ENCODE measurements at places on chromosomes 1 and 21.
A peak's percentile ranks its signal among the peaks of the same experiment; 100 is the strongest.

GRCh38 chr1:38613996-38614395, 245.6 kb downstream of the RRAGC start:
- DNase-seq, result no peak

DNA sequence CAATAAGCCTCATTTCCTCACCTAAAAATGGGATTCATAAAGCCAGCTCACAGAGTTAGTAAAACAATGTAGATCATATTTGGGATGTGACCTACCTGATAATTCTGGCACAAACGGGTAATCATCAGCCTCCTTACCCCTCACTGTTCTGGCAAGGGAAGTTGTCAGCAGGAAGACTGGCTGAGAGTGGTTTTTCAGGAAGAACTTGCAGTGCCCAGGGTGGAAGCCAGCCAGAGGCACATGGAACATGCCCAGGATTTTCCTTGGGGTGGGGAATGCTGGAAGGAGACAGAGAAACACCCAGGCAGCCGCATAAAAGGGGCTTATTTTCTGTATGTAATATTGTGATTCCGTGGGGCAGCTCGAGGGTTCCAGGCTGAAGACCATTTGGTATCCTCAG, 7.7 kb upstream of the SLC5A9 start:
- no peak for DNase-seq

- no peak for DNase-seq
These were observed 72.2 kb downstream of the TDRD5 start for GRCh38 chr1:179663810-179664209.

DNA sequence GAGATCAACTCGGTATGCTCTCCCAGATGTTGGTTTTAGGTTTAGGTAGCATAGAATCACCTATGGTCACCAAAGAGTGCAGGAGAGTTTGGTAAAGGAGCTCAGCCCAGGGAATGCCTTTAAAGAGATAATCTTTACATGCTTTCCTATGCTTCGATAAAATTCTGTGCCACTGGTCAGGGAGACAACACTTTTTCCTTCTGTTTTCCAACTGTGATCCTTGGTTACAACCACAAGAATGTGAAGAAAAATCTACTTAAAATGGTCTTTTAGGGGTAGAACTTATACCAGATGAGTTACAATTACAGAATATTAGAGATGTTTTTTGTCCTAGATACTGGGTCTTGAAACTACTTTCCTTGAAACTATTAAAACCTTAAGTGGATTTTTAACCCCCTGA, 895.6 kb downstream of the TTLL7 start:
- no peak for DNase-seq

DNA sequence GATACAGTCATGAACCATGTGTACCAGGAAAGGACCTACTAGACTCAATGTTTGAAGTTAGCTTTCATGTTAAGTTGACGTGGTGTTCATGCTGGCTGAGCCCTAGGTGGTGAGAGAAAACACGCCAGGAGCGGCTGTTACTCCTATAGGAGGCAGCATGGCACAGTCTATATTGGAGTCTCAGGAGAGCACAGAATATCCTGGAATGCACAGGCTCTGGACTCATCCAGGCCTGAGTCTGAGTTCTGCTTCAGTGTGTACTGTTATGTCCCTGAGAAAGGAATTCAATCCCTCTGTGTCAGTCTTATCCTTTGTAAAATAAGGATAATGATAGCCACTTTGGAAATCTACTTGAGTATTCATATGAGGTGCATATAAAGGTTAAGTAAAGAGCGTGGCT, 41.2 kb downstream of the DPT start:
- DNase-seq, result no peak

GRCh38 chr1:180945151-180945550, 32.5 kb downstream of the KIAA1614 start:
- no peak for DNase-seq

DNA sequence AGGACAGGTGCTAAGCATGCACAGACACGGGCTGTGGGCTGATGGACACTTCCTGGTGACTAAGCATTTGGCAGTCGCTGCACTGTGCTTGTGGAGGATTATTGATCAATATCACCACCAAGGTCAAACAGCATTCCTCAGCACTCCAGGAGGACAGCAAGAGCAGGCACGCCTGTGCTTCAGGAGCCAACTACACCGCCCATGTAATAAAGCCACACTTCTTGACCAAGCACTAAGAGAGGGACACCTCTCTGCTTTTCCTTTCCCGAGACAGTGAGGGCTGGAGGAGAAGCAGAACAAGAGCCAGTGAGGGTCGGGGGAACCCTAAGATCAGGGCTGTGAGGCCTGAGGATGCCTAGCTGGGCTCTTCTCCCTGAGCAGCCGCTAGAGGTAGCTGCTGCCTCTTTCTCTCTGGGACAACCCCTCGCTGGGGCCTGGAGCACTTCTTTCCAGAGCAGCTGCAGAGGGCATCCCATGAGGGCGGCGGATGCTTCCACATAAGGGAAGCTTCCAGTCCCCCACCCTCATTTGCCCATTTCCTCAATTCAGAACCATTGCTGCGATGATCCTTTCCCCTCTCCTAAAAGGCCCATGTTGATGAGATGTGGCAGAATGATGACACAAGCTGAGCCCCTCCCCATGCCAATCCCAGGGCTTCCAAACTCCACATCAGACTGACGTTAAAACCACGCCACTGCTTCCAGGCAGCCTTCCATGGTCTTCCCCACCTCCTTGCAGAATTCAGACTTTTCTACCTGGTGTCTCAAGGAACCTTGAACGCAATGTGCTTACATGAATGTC, 19.1 kb downstream of the RAB7B start:
- DNase-seq, result peak; percentile 71

GRCh38 chr1:235549351-235550139, 45.3 kb upstream of the B3GALNT2 start:
- DNase-seq, result no peak

GRCh38 chr1:53987880-53988279, 30.1 kb downstream of the LDLRAD1 start:
- DNase-seq, result no peak

- DNase-seq, result no peak
These were observed 251.2 kb upstream of the VAMP3 start for GRCh38 chr1:7519861-7520395.

- no peak for DNase-seq
These were observed 15.2 kb downstream of the LRRC38 start for GRCh38 chr1:13498553-13498952.

- no peak for DNase-seq
These were observed 8.6 kb downstream of the SLC2A1 start for GRCh38 chr1:42950116-42950481.

DNA sequence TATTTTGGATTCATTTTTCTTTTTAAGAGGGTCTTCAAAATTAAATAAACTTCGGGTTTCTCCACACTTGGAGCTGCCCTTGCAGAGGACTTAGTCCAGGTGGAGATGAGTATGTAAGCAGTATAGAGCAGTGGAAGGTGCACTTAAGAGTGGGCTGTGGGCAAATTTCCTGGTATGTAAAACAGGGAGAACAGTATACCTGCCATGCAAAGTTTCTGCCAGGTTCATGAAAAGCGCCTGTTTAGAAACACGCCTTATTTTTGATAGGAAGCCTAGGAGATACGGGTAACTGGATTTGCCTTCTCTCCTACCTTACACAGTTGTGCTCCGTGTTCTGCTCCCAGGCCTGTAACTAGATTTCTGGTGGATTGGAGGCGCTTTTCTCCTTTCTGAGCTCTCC, 1.2 kb downstream of the KDM4A start:
- no peak for DNase-seq

DNA sequence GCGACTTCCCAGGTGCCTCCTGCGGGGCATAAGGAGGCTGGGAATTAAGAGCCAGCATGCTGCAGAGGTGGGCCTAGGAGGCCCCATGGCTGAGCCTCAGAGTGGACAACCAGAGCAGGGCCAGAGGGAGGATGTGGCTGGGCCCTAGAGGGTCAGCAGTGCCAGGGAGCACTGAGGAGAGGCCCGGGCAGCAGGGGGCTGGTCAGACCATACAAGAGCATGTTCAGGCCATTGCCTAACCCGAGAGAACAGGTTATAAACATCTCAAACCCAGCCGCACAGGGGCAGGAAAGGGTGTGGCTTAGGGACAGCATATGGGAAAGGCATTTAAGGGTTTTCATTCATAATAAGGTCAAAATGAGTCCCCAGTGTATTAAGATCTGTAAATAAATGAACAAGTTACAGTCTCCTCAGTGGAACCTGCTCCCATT, 51.1 kb downstream of the IER5 start:
- DNase-seq, result no peak

DNA sequence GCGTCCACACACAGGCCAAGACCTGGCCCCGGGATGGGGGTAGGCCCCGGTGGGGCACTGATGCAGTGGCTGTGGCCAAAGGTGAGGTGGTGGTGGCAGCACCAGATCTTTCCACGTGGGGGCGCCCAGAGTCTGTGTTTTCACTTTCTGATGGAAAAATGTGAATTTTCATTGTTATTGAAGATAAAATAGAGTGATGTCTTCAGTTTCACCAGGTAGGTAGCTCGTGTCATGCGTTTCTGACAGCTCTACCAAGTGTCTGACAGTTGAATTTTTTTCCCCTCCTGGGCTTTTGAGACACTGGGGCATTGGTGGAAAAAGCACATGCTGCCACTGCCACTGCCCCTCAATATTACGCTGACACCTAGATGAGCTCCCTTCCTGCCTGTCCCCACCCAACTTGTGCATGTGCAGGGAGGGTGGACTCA, 40.0 kb upstream of the MAGOH start:
- peak; percentile 46 for DNase-seq

- DNase-seq, result no peak
These were observed 81.7 kb downstream of the PCBP3 start for GRCh38 chr21:45724994-45725843.

- DNase-seq, result no peak
These were observed 24.5 kb upstream of the TRIM45 start for GRCh38 chr1:117146072-117146471.

- DNase-seq, result peak; percentile 93
These were observed 132.2 kb downstream of the ADSS2 start for GRCh38 chr1:244319283-244320132.

- DNase-seq, result no peak
These were observed 444.9 kb downstream of the LTN1 start for GRCh38 chr21:28547766-28548165.

GRCh38 chr1:162973381-162973795, 95.8 kb upstream of the RGS4 start:
- no peak for DNase-seq

DNA sequence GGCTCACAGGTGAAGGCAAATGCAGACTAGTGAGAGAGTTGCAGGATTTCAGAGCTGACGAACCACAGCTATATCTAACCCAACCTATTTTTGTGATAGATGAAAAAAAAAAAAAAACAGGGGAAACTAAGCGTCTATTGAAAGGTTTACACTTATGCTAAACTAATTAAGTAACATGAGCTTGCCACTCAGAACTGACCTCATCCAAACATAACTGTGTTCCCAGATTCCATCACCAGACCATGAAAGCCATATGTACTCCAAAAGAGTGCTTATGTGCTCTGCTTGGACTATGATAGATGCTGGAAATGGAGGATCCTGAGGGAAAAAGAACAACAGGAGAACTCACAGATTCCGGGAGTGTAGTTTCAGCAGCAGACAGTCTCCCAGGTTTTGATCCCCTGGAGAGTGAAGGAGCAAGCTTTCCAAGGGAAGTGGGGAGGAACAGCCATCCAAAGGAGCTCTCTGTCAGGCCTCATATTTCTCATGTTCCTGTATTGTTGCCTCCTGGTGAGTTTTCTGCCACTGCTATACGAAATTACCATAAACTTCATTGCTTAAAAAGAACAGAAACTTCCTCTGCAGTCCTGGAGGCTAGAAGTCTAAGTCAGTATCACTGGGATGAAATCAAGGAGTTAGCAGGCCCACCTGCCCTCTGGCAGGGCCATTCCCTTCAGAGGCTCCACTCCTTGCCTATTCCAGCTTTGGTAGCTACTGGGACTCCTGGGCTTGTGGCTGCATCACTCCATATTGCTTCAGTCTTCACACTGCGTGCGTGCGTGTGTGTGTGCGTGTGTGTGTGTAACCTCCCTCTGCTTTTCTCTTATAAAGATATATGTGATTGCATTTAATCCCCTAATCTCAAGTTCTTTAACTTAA, 38.1 kb downstream of the NIBAN1 start:
- DNase-seq, result no peak

DNA sequence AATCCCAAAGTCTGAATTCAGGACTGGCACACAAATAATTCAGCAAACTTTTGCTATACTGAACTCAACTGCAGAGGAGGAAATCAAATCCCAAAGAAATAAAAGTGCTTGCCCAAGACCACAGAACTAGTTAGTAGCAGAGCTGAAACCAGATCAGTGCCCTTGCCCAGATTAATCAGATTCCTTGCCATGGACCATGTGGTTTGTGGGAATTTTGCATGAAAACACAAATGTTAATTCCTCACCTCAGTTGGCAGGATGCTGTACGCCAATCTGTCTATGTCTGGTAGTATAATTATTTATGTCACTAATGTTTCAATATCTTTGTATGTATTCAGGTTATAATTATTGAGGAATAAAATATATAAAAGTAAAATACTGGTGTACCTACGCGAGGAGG, 173.8 kb downstream of the DAB1 start:
- no peak for DNase-seq

DNA sequence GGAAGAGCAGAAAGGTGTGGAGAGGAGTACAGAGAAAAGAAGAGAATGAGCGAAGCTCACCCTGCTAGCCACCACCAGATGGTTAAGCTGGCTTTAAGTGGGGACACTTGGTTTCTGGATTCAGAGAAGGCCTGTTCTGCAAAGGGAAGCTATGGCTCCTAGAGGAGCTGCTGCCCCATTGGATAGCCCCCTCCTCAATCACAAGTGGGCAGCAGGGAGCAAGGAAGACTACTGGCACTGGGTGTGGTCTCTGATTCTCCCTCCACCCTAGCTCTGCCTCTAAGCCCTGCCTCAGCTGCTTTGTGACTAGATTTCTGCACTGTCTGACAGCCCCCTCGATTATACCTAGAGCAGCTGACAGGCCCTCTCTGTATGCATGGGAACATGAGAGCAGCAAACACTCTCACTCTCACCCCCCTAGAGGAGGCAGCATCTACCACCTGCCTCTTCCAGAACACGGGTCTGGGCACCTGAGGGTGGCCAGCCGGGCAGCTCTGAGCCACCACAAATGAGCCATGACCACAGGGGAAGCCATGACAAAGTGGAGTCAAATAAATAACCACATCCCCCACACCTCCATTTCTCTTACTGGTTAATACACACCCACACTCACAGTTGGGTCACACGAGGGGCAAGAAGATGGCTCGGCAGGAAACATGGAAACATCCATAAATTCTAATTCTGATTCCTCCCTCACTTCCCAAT, 13.6 kb downstream of the PLEKHA6 start:
- DNase-seq, result no peak

DNA sequence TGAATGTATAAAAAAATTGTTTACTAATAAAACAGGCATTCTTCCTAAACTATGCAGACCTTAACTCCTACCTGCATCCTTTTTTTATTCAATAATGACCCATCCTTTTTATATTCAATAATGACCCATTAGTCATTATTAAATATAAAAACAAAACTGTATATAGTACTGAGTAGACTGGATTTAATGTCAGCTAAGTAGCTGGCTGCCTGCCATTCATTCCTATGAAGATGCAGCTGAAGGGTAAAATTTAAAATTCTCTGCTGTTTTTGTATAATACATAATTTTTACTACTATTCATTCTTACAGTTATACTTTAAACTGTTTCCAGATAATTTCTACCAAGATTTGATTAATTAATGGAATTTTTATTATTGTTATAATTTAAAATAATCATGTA, 79.3 kb downstream of the DENND1B start:
- DNase-seq, result no peak

GRCh38 chr1:184329962-184330868, 56.6 kb upstream of the C1orf21 start:
- DNase-seq, result no peak

Measured in Kasumi-1 (cell line).